Stimulated activated CD4-positive, alpha-beta T cell treated with anti-CD3 and anti-CD28 coated beads, Interleukin-15, amount 100 ng/mL, for 48 hours (primary cell): ENCODE measurements at places on chromosomes 4 and X.

DNA sequence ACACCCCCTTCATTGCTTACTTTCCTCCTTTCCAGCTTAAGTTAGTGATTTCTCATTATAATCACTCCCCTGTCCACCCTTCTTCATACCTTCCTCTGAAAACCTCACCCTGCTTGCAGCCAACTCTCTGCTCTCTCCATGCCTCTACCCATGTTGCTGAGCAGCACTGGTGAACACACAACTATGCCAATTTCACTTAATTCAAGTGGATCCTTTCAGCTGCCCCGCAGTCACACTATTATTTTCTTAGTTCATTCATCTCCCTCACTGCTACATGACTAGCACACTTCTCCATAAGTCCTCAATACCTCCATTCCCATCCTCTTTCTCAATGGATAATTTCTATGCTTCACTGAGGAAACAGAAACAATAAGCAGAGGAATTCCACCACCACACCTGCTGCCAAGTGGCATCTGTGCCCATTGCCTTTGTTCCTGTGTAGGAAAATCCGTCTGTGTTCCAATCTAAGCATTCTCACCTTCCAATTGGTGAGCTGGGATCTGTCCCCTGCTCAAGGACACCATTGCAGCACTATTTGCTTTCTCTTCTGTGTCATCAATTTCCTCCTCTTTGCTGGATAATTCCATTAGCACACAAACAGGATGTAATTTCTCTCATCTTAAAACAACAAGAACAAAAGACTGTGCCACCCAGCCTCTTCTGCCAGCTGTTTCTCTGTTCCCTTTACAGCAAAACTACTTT, 25.2 kb upstream of the PRSS48 start:
- DNase-seq, result no peak

DNA sequence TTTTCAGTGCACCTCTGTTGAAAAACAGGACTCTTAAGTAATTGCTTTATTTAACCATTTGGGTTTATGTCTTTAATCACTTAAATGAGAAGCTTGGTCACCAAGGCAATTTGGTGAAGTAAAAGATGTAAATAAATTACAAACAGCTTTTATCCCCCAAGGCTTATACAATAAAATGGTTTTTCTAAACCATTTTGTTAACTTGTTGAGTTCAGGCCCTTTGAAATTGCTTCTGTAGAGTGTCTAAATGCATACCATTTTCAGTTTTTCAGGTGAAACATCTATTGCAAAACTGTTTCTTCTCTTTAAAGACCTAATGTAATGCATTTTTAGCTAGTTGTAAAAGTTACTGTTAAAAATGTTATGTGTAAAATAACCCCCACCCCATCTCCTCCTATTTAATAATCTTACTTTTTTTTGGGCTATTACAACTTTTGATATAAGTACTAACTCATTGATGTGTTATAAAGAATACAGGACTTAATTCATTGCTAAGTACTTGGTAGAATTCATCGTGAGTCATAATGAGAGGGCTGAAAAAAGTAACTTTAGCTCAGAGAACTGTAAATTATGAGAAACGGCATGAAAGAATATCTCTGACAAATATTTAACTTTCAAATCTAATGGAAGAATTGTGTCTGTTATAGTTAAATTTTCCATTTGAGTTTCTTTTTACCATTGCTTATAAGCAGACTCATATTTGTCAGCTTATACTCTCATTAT, 4.5 kb downstream of the RAPGEF2 start:
- no peak for DNase-seq

- peak; percentile 36 for DNase-seq
Measured at GRCh38 chr4:140094438-140095420, 59.3 kb downstream of the MAML3 start.

DNA sequence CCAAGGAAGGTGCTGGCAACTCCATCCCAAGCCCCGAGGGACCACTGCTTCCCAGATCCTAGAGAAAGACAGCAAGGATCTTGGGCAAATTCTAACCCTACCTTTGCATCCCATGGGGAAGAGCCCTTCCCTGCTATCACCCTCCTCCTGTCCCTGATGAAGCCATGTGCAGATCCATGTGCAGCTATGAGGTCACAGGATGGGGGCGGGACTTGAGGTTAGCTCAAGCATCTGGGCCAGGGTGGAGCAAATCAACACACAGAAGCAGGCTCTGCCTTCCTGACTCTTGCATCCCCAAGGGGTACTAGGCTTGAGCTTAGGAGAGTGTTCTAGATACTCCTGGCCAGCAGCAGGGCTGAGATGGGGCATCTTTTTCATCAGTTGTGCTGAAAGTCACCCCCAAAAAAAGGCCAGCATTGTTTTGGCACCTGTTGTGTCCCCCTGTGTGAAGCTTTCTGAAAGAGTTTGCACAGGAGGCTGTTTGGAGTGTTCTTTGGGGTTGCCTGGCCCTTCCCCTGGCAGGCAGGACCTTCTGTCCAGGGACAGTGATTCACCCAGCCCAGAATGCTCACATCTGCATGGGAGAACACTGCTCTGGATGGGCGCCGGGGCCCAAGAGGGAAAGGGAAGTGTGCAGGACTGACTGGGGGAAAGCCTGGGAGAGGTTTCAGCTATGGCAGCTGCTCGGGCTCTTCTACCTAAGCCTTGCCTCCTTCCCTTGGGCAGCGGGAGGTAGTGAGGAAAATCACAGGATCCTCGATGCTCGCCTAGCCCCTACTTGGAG, 50.8 kb downstream of the PRPS1 start:
- DNase-seq, result peak; percentile 67

DNA sequence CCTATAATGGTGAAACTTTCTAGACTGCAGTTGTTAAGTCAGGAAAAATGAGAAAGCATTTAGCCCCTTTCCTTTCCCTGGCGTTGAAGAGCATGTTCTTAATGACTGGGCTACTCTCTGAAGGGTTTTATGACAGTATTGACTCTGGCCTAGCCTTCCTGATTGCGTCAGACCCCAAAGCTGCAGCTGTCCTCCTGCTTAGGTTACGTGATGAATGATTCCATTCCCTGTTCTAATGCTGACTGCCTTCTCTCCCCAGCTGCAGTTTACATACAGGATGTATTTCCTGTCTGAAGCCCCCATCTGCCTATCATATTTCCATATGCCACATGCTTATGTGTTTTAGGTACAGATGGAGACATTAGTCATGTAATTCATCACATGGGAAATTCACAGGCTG, 105.8 kb upstream of the EGFL6 start:
- no peak for DNase-seq

- no peak for DNase-seq
Measured at GRCh38 chrX:151912780-151913179, at the start of gene MAGEA4. MAGEA4 (plus strand) TSS chrX:151912889; CDS start chrX:151923665, 10,776 bp downstream.

GRCh38 chrX:47098338-47099094, 20.3 kb downstream of the RGN start:
- DNase-seq, result no peak

GRCh38 chr4:41644915-41645295, 103.6 kb downstream of the PHOX2B start:
- no peak for DNase-seq

DNA sequence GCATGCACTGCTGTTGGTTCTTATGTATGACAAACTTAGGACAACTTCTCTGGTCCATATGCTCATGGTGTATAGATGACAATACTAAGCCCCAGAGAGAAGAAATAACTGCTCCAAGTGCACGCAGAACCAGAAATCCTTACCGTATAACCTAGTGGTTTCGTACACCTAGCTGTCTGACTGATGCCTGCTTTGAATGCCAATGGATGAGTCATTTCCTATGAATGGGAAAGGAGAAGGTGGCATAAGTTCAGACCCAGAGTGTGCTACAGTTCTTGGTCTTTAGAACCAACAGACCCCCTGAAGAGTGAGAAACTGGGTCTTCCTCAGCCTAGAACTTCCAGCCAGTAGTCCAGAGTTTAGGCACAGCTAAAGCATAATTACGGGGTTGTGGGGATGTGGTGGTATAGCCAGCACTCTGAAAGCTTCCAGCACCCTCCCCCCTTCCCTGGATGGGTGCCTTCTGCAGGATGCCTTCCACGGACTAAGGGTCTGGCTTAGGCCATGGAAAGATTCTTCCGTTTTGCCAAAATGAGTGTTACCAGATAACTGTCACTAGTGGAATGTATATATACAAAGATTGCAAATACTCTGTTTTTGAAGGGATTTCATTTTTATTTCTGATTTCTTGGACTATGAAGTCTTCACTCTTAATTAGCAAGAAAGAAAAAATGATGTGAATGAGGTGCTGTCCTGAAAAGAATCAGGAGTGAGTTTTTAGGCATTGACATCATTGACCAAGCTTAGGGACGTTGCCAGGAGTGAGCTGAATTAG, 84.6 kb upstream of the PACRGL start:
- DNase-seq, result no peak

GRCh38 chrX:109841257-109841656, 108.2 kb upstream of the ACSL4 start:
- DNase-seq, result no peak

- DNase-seq, result no peak
Measured at GRCh38 chr4:95124906-95125504, 367.2 kb downstream of the BMPR1B start.

DNA sequence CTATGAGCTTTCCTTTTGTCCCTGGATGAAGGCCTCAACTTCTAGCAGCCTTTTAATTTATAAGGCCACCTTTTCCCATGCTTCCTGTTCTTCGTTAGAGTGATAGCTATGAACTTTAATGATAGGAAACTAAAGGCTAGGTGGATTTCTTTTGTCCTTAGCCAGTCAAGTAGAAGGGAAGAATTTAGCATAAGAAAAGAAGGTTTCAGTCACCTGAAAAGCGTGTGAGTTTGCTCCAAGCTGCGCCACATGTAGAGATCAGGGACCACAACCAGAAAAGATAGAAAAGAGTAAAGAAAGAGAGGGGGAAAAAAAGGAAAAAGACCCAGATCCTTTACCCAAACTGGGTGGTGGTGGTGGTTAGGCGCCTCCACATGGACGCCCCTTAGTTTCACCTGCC, 28.6 kb downstream of the LUZP4 start:
- DNase-seq, result no peak

DNA sequence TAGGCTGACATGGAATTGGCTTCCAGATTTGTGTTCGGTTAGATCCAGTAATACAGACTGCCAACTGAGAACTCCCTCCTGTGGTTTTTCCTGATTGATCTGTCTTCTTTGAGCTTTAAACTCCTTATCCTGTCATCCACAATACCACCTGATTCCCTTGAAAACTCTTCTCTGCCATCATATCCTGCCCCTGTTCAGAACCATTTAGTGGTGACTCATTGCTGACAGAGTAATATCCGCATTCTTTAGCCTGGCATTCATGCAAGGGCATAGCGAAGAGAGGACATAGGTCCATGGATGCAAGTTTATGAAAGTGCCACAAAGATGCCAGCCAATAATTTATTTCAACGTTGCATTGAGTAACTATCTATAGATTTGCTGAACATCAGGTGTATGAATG, 76.6 kb downstream of the ITIH6 start:
- no peak for DNase-seq

- DNase-seq, result no peak
Measured at GRCh38 chrX:104284507-104284906, 29.8 kb upstream of the ESX1 start.

- DNase-seq, result no peak
Measured at GRCh38 chr4:186485561-186486062, 69.8 kb downstream of the MTNR1A start.

- no peak for DNase-seq
Measured at GRCh38 chr4:111018216-111018615, 395.3 kb upstream of the PITX2 start.

GRCh38 chrX:39536211-39536610, 561.5 kb downstream of the BCOR start:
- no peak for DNase-seq

DNA sequence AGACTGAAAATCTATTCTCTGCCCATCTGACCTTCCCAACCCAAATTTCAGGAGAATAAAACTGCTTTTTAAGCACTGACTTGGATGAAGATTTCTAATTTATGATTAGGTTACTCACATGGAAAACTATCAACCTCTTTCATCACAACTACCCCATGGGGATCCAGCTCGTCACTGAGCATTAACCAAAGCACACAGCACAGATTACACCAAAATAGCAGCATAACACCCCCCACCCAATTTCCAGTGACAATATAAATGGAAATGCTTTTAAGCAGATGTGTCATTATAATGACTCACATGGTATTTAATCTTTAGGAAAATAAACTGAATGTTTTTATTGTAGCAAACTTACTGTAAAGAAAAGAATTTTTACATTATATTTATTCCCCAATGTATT, 9.7 kb downstream of the SERTM2 start:
- no peak for DNase-seq

DNA sequence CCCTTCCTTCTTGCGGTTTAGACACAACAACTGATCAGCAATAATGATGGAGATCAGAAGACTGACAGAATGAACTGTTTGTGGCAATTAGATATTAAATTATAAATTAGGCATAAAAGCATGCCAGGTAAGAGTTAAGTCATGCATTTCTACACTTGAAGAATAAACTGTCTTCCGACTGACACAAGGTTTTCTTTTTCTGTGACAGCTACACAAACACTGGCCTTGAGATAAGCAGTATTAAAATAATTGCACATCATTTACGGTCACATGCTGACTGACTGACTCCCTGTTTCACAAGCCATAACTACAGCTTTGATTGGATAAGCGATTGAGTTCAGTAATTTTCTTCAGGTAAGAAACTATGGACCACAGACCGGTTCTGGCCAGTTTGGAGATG, 56.2 kb downstream of the UBE2NL start:
- DNase-seq, result no peak
